ENCODE measurements at places on chromosomes 7 and 10.

DNA sequence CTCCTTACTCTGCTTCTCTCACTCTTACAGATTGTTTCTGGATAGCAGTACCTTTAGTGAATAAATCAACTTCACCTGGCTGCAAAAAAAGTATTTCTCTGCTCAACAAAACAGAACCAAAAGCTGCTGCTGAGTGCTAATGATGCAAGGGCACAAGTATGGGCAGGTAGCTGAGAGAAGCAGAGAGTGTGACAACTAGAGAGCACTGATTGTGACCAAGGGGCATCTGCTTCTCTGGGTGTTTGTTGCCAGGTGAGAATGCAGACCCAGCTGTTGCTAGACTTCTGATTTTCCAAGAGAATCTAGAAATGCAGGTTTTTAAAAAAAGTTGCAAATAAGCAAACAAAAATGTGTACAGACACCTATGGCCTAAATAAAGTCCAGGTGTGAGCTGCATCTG, 25.3 kb upstream of the PPIF start:
- H3K27ac ChIP-seq: no peak overlapping the region
- H3K4me1 ChIP-seq: peaks cover 14% of the 10 kb centered on the region
- H3K4me3 ChIP-seq: no peak overlapping the region
- no peak for DNase-seq

DNA sequence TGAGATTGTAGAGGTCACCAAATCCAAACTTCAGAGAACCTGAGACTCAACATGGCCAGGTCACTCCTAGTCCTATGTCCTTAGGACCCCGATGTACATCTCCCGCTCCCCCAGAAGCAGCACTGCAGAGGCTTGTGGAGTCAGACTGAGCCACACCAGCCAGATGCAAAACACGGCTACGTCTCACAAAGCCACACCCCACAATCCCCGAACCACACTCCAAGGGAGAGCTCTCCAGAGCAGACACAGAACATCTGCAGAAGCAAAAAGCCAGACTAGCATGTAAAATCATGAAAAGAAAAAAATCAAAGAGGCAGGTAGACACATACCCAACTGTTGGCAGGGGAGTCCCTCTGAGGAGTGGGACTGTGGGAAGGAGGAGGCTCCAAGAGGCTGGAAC, 104.9 kb downstream of the CTBP2 start:
- peaks cover 3% of the 10 kb centered on the region for H3K36me3 ChIP-seq
- H3K27me3 ChIP-seq: no peaks in the 10 kb centered on the region
- peaks cover 59% of the 10 kb centered on the region for H3K4me1 ChIP-seq
- no peak overlapping the region for H3K4me3 ChIP-seq

- no peak overlapping the region for H3K27ac ChIP-seq
- H3K36me3 ChIP-seq: no peaks in the 10 kb centered on the region
- H3K4me3 ChIP-seq: no peak overlapping the region
Measured at GRCh38 chr10:4093438-4093837, 308.4 kb upstream of the KLF6 start.

DNA sequence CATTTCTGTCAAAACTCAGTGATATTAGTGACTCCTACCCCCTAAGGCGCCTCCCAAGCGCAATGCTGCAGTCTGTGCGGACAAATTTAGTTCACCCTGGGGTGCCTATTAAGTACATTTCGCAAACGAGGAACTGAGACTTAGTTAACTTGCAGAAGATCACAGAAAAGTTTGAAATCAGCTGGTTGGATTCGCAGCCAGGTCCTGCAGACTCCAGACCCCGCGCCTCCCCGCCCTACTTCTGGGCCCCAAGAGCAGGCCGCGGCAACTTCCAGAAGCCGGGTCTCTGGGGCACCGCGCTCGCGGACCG, 588 bp downstream of the CYREN start:
- peaks cover 38% of the 10 kb centered on the region for H3K36me3 ChIP-seq
- peak overlapping the region; percentile 94 for H3K27ac ChIP-seq
- H3K27me3 ChIP-seq: peaks cover 4% of the 10 kb centered on the region
- no peak for DNase-seq

DNA sequence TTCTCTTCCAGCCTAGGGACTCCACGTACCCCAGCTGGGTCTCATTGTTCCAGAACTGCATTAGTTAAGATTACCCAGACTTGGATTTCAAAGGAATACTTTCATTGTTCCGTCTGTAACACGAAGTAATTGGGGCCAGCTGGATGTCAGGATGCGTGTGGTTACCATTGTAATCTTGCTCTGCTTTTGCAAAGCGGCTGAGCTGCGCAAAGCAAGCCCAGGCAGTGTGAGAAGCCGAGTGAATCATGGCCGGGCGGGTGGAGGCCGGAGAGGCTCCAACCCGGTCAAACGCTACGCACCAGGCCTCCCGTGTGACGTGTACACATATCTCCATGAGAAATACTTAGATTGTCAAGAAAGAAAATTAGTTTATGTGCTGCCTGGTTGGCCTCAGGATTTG, 21.0 kb downstream of the LRRC17 start:
- H3K27me3 ChIP-seq: no peaks in the 10 kb centered on the region
- peaks cover 30% of the 10 kb centered on the region for H3K4me1 ChIP-seq
- no peak for DNase-seq
- peak overlapping the region; percentile 12 for H3K4me3 ChIP-seq
- H3K27ac ChIP-seq: peak overlapping the region; percentile 61
- H3K36me3 ChIP-seq: no peaks in the 10 kb centered on the region

- no peak overlapping the region for H3K4me3 ChIP-seq
- no peak overlapping the region for H3K27ac ChIP-seq
- H3K36me3 ChIP-seq: no peaks in the 10 kb centered on the region
- no peak for DNase-seq
- H3K27me3 ChIP-seq: no peaks in the 10 kb centered on the region
- no peaks in the 10 kb centered on the region for H3K4me1 ChIP-seq
Measured at GRCh38 chr7:138285129-138285528, 174.9 kb upstream of the TRIM24 start.

- no peaks in the 10 kb centered on the region for H3K27me3 ChIP-seq
- no peaks in the 10 kb centered on the region for H3K4me1 ChIP-seq
- no peaks in the 10 kb centered on the region for H3K36me3 ChIP-seq
Measured at GRCh38 chr7:107715531-107715930, 28.4 kb upstream of the CBLL1 start.

GRCh38 chr7:23470330-23471105, at the start of gene IGF2BP3:
Gene IGF2BP3 (minus strand): TSS chr7:23470491. CDS start chr7:23470110, 381 bp downstream.
- no peak within 1 kb of the TSS for H3K27ac ChIP-seq
- no peaks in the 10 kb centered on the region for H3K36me3 ChIP-seq
- peak; percentile 91 for DNase-seq
- peaks cover 85% of the 10 kb centered on the region for H3K27me3 ChIP-seq
- peaks cover 58% of the 10 kb centered on the region for H3K4me1 ChIP-seq

All from esophagus muscularis mucosa (tissue), 4 donors.